ENCODE measurements at places on chromosomes 13 and 19.

DNA sequence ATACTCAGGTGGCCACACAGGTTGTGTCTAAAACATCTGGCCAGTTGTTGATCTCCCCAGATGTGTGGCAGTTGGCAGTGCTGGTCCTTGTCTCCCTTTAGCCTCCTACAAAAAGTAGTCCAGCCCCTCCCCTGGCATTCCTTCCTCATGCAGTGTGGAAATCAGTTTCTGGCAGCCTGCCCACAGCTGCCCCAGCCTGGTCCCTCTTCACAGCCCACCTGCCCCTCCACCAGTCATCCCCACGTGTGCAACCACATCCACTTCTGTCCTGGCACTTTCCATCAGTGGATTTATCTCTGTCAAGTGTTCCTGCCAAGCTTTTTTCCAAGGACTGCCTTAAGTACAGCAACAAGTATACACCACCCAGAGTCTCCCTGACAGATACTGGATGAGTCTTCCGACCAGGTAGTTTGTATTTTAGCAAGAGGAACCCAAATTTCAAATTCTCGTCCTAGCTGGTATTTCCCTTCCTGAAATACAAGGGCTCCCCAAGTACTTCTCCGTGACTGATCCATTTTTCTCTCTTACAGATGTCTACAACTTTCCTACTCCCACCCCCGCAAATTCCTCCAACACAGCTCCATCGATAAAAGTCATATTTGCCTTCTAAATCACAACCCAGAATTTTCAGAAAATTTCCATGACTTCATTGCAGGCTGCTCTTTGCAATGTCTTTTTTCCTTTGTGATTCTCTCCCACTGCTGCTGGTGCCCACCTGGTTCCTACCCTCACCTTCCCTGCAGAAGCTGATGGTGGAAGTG lies 313.5 kb downstream of the FOXO1 start:
- DNase-seq, result no peak

DNA sequence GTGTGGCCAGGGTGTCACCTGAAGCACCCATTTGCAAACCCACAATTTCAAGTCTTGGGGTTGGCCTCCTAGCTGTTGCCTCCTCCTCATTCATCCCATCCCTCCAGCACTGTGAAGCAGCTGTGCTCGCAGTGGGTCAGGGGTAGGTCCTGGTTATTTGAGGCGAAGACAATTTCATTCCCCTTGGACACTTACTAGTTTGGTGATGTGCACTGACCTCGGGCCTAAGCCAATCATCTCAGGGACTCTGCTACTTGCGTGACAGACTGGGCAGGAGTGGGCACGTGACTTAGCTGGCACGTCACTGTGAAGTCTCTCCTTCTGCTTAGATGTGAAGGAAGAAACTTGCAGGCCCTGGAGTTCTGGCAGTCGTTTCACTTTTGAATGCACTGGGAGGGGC lies 3.5 kb upstream of the ATP11A start:
- no peak for DNase-seq

DNA sequence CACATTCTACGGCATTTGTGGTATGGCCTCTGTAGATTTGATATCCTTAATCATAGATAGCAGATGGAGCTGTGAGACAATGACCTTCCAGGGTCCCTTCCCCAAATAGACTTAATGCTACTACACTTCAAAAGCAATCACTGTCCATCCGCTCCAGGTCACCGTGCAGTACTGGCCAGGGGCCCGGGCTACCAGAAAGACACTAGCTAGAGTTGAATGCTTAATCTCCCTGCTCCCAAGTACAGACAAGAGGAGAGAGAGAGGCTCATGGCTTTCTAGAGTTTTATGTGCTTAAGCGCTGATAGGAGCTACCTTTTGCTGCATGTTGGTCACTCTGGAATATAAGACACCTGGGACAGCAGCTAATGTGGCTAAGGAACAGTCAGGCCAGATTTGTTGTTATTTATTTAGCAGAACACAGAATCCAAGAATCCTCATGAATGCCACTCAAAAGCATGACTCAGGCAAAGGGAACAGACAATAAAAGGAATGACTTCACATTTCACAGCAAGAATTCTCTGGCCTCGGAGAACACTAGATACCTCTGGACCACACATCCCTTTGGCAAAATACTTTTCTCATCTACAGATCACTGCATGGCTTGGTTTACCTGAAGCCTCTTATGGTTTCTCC lies 165.0 kb downstream of the LACC1 start:
- no peak for DNase-seq

DNA sequence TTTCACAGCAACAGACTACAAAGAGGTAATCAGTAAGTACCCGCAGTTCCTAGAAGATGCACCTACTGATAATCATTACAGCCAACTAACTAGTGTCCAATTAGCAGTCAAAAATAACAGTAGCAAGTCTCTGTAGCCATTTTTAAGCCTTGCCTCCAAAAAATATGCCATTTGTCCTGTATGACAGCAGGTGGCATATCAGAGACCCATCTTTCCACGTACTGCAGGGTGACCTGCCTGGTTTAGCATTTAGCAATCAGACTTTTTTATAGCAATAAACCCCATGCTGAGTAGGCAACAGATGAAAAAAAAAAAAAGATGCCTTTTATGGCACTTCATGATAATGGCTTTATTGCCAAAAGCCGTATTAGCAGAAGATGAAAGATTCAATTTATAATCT lies 155.3 kb upstream of the LSM14A start:
- no peak for DNase-seq

DNA sequence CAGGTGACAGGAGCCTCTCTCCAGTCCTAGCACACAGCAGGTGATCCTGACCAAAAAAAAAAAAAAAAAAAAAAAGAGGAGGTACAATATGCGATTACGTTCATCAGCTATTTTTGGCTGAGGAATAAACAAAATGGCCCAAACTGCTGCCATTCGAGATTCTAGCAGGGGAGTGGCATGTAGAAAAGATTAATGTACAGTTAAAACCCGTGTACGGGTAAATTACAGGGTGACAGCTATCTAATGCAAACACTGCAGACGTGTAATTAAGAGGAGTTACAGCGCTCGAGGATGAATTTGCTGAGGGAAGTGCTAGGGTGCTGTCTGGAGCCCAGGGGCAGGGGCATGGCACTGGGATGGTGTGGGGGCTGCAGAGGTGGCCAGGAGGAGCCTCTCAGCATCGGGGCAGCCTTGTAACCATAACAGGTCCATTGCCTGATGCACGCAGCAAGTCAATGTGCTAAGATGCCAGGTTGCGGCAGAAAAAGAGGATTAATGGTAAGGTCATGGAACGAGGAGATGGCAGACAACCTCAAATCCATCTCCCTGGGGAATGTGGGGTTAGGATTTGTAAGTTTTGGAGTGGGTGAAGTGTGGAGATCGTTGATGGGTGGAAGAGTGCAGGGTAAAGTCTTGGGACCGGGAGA lies 17.4 kb downstream of the CHST8 start:
- no peak for DNase-seq

DNA sequence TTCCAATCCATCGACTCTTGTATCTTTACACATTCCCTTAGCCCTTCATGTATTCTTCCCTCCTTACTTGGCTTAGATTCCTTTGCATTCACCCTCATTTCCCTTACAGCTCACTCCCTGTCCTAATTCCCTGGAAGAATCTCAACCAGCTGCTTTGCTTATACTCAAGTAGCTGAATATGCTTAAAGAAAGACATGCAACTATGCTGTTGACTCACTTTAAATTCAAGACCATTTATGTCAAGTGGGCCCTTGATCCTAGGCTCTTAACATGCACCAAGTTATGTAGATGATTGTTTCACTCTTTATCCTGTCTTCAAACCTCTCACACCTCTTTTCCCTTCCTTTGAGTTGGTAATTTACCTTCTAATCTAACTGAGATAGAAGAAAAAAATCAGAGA lies 7.4 kb downstream of the CCDC122 start:
- DNase-seq, result no peak

GRCh38 chr19:7486923-7487322 lies 1.9 kb downstream of the PEX11G start:
- DNase-seq, result no peak

GRCh38 chr13:40232311-40233040 lies 434.0 kb downstream of the FOXO1 start:
- DNase-seq, result no peak

- DNase-seq, result no peak
These were observed 6.7 kb upstream of the PCDH17 start for GRCh38 chr13:57624565-57625435.

DNA sequence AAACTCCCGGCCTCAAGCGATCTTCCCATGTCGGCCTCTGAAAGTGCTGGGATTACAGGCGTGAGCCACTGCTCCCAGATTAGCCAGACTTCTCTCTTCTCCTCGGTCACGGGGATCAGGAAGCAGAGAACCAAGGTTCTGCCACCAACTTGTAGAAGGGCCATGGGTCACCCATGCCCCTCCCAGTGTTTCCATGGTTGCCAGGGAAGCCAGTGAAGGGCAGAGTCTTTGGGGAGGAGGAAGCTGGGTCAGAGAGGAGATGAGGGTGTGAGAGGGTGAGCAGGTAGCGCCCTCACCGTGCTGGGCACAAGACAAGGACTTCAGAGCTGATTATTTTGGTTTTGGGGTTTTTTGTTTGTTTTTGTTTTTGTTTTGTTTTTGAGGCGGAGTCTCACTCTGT lies 77.1 kb downstream of the GNG7 start:
- DNase-seq, result no peak

DNA sequence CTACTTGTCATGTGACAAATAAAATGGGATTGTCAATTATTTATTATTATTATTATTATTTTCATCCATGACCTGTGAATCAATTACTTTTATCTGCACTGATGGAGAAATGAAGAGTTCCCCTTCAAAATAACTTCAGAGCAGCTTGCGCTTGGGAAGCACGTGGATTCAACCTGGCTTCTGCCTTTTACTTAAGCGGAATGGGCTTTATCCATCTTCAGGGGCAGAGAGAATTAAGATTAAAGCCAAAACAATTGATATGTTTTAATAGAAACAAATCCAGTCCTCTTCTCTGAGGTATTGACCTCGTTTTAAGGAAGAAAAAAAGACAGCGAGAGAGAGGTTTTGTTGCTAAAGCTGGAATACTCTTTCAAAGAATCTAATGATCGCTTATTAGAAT lies 876 bp downstream of the SACS start:
- no peak for DNase-seq

DNA sequence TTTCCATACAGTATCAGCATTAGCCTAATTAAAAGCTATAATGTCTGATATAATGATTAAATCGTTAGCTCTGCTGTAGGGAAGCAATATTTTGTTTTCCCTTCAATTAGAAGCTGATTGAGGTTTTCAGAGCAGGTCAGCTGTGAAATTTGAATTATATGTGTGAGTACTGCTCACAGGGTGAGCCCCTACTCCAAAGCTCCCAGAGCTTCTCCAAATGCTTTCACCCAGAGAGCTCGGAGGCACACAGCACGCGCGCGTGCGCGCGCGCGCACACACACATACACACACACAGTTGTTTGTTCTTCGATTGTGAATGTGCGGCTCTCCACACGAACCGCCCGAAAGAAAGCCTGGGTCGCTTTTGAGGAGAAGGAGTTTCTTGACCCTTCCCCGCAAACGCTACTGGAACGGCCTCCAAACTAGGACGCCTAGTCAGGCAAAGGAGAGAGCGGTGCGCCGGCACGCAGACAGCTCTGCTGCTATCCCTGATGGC lies 4.8 kb upstream of the SOX1 start:
- no peak for DNase-seq
